Omental fat pad (tissue), 4 donors: ENCODE measurements at places on chromosomes 16 and 17. TPM values are rescaled to one million over a fixed set of nuclear protein-coding genes. Genes with fewer than 3 reads are reported as not detected.
A peak's percentile ranks its signal among the peaks of the same experiment; 100 is the strongest.

Gene PIK3R5
- total RNA-seq: 60.2 TPM

Gene KRT14
- 4.0 TPM for total RNA-seq

Gene RASD1
- total RNA-seq: 356 TPM

Gene CCL1
- total RNA-seq: not detected

Gene SLC2A4
- total RNA-seq: 29.2 TPM

Gene CDK5R1
- total RNA-seq: 1.6 TPM

Gene MATCAP1
- total RNA-seq: 12.6 TPM

Gene SLC5A11
- total RNA-seq: 0.28 TPM

Gene PYY
- total RNA-seq: not detected

DNA sequence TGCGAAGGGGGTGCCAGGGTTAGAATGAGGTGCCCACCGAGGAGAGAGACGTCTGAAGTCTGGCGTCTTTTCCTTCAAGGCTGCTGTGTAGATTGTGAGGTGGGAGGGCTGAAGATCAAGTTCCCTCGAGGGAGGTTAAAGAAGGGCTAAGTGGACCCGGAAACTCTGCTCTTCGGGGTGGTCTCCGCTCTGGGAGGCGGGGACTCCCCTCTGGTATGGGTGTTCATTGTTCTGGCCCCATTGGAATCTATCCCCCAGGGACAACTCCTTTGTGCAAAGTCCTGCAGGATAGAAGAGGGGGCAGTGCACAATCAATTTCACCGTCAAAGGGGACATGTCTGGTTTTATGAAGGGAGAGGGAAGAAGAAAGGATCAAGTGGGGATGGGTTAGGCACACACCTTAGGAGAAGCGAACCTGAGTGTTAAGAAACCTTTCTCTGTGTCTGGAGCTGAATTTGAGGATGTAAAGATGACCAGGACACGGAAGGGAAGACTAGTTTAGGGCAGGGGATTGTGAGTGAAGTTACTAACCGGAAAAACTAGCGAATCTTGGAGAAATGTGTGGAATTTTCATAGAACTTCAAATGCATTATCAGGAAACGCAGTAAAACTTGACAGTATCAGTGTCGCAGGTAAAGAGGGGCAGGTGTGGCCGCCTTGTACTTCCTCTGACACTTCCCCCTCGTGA is 809 bp upstream of the RAB34 start:
- DNase-seq: no peak

GRCh38 chr17:45132572-45133463 is 503 bp upstream of the PLCD3 start:
- DNase-seq: peak; percentile 54

DNA sequence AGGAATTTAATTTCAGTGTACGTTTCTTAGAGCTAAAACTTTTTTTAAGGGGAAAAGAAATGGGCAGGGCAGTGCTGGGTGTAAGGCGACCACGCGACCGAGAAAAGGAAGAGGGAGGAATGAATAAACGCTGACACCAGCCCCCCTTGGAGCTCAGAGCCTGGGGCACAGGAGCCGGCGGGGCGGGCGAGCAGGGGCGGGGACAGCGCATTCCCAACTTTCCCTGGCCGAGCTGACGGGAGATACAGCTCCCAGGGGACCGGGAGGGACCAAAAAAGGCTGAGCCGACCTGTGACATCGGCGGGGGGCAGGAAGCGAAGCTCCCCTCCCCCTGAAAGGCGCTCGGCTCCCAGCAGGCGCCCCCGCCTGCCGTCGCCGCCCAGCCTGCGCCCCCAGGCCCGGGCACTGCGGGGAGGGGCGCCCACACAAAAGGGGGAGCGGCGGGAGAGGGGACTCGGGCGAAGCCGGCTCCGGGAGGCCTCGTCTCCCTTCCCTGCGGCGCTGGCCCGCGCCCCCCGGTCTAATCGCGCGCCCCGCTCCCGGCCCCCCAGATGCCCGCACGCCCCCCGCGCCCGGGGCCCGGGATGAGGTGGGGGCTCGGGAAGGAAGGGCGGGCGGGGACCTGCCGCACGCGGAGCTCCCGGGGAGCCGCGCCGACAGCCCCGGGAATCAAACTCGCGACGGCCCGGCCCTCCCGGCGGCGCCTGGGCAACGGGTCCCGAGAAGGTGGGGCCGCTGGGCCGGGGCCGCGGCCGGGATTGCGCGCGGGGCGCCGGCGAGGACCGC is 622 bp downstream of the CUEDC1 start:
- no peak for DNase-seq

DNA sequence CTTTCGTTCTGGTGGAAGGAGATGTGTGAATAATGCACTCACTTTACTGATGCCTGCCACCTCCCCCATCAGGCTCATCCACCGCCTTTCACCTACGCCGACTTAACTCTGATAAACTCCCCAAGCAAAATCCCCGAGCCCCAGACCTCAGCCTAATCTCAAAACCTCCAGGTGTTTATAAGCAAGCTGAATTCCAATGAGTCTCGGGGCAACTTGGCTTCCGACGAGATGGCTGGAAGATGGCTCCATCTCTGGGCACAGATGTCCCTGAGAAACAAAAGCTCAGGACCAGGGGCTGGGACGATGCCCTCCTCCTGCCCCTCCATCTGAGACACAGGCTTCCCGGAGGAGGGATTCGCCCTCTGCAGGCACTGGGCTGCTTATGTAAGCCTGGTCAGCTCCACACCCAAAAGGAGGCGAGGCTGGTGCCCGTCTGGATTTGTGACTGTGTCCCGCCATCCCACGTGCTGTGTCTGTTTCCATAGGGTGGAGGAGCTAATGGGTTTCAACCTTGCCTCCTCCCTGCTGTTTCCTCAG is 386.4 kb upstream of the TNRC6C start:
- DNase-seq: no peak

- no peak for DNase-seq
Measured at GRCh38 chr17:20083156-20083859, 74.1 kb downstream of the SPECC1 start.

- no peak for DNase-seq
Measured at GRCh38 chr17:40909351-40909750, 24.3 kb upstream of the KRT20 start.

DNA sequence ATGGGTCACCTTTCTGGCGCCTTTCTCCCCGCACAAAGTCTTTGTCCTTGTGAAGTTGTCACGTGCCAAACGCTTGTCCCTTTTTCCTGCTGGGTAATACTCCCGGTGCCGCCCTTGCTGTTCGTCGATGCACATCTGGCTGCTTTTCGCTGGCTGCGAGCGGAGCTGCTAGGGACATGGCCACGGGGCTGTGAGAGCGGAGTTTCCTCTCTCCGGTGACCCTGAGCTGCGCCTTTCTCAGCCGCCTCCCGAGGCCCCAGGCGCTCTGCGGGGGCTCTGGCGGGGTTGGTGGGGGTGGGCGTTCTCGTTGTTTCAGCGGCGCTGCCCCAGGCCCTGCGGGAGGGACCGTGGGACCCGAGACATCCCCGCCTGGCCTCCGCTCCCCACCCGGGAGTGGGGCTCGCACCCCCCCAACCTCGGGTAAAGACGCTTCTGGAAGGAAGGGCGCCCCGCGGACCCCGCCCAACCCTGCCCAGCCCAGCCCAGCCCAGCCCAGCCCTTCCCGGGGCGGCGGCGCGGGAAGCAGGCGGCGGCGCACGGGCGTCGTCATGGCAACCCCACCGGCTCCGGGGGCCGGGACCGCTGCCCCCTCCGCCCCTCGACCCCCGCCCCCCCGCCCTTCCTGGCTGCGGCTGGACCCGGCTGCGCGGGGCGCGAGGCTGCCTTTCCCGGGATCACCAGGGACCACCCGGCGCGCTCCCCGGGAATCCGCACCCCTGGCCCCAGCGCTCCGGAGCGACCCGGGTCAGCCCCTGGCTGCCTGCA is 12.3 kb downstream of the CHMP6 start:
- no peak for DNase-seq
